Stimulated activated CD8-positive, alpha-beta memory T cell treated with anti-CD3 and anti-CD28 coated beads, Interleukin-15, amount 100 ng/mL, for 24 hours (primary cell): ENCODE measurements at places on chromosomes 11 and 22.

- no peak for DNase-seq
Observed at GRCh38 chr11:112566124-112566523, 305.5 kb upstream of the PLET1 start.

- DNase-seq, result no peak
Observed at GRCh38 chr11:120372296-120372695, 36.1 kb downstream of the ARHGEF12 start.

DNA sequence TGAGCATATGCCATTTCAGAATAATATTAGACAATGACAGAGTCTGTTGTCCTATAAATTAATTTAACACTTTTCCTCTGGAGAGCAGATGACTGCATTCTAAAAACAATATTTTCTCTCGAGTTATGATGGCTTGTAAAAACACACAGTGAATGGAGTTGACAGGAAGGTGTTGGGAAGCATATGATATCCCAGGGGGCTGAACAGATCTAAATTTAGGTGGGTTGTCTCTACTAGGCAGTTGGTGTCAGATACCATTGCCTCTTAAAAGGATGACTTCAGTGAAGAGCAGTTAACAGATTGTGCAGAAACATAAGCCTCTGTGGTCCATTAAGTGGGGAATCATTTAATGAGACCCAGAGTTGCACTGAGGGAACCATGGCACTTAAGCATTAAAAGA lies 30.7 kb downstream of the SVIP start:
- DNase-seq, result no peak

DNA sequence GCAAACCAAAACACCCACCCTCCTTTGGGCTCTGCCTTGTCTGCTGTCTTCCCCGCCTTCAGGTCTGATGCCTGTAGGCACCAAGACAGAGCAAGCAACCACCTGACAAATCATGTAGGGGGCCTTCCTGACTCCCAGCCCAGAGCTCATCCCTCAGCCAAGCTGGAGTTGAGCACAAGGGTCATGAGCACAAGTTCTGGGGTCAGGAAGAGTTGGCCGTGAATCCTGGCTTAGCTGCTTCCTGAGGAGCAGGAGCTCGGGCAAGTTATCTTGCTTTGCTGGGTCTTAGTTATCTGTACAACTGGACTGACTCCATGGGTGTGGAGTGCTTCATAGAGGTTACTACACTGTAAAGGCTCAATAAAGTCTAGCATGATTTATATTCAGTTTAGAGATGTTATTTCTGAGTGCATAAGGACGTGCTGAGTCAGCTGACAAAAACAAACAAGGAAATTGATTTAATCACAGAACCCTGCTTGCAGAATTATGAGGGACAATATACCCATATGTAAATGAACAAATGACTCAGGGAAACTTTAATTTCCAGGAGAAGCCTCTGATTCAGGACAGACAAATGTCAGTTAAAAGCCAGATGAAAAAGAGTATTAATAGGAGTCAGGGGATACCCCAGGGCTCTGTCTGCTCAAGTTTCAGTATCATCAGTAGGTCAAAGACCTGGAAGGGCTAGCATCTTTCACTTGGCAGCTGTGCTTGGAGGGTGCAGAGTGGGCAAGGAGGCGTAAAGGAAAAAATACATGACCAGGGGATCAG lies 15.0 kb upstream of the APOA1 start:
- no peak for DNase-seq

DNA sequence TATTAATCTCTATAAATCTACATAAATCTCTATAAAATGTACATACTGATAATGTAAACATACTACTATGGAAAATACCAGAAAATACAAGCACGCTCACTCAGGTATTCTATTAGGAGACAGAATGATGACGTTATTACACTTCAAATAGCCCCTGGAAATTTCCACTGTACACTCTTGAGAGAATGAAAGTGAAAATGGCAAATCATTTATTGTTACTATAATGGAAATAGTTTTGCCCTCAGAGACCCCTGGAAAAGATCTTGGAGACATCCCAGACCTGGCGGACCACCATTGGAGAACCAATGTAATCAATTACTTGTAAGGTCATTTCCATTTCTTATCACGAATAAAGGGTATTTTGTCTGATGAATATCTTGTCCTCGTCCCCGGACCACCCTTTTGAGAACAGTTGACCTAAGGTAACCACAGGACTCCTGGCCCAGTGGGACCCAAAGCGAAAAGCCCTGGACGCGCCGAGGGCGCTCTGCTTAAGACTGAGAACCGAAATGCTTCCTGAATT lies 509 bp upstream of the PRRG4 start:
- DNase-seq, result no peak
